ENCODE measurements at places on chromosomes 13 and 19. TPM values are rescaled to one million over a fixed set of nuclear protein-coding genes. Genes with fewer than 3 reads are reported as not detected.

ATCAY gene
- 13.9 TPM for total RNA-seq

DNA sequence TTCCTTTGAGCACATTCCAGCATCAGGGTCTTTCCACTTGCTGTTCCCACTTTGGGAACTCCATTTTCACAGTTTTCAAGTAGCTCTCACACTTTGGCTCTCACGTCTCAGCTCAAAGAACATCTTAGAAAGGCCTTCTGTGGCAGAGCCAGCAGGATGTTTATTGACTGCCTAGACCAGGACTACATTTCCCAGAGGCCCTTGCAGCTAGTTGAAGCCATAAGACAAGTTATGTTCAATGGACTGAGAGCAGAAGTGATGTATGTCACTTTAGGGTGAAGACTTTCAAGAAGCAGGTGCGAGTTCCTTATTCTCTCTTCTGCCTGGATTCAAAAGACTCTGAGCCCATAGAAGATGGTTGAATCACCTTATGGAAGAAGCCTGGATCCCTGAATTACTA, 4.3 kb upstream of the HAUS5 start:
- no peak overlapping the region for H3K27ac ChIP-seq
- DNase-seq, result no peak
- no peak overlapping the region for H3K4me3 ChIP-seq
- no peaks in the 10 kb centered on the region for H3K27me3 ChIP-seq

DNA sequence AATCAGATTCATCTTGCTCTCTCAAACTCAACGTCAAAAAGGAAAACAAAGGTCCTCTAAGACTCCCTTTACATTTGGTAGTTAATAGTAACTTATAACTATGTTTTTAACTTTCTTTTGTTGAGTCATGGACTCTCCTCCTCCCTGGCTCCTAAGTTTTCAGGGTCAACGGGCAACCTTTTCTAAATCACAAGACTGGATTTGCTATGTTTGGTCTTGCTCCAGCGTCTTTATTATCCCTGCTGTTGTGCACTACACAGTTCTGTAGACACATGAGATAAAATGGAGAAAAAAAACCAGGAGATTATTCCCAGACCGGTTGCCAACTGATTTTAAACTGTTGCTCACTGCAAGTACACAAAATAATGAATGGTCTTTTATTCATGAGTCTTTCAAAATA, 1.9 kb upstream of the ITM2B start:
- H3K27me3 ChIP-seq, result no peaks in the 10 kb centered on the region
- no peak for DNase-seq

DNA sequence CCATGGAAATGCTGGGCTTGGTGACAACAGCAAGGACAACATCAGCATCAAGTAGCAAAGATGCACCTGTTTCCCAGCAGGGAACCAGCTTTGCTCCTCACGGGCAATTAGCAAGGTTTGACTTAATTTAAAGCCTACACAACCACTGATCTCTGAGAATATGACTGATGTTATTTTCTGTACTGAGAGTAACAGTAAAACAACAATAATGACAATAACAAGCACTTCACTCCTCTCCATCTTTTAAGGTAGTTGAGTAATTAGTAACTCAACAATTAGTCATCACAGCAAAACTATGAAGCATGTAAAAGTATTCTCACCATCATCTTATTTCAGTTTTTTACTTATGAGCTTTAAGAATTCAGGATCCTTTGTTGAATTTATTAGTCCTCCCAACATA, 37.3 kb downstream of the ENOX1 start:
- no peaks in the 10 kb centered on the region for H3K27me3 ChIP-seq
- no peaks in the 10 kb centered on the region for H3K4me1 ChIP-seq
- H3K27ac ChIP-seq, result no peak overlapping the region
- no peak for DNase-seq
- no peaks in the 10 kb centered on the region for H3K36me3 ChIP-seq

TUBB4A gene
- total RNA-seq, result 19.5 TPM

DNA sequence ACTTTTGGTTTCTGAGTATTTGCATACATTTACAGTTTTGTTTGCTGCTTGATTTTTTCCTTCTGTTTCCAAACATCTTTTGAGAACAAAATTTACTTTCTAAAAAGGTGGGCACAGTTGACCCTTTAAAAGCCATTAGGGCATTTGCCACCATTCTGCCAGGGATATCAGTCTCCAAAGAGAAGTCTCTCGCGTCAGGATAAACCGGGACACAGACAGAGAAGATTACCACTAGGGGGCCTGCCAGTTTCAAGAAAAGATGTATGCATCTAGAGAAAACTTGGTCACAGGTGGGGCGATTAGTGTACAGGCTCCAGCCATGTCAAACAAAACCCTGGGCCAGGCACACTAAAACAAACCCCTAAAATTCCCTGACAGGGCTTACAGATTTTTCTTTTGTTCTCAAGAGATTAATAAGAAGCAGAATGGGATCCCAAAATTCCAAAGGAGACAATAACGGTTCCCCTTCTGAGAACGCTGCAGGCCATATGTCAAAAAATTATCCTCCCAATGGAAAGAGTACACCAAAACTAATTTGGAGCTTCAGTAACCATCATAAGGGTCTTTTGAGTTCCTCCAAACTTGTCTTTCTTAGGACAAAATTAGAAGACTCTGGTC, 10.7 kb upstream of the PABPC3 start:
- peak; percentile 54 for DNase-seq
- H3K4me1 ChIP-seq, result no peaks in the 10 kb centered on the region
- no peak overlapping the region for H3K4me3 ChIP-seq
- H3K27ac ChIP-seq, result no peak overlapping the region
- H3K27me3 ChIP-seq, result no peaks in the 10 kb centered on the region
- no peaks in the 10 kb centered on the region for H3K36me3 ChIP-seq

GRCh38 chr13:108302279-108302678, 32.8 kb downstream of the TNFSF13B start:
- no peak for DNase-seq
- no peak overlapping the region for H3K4me3 ChIP-seq
- H3K4me1 ChIP-seq, result peaks cover 2% of the 10 kb centered on the region
- H3K36me3 ChIP-seq, result no peaks in the 10 kb centered on the region
- H3K27me3 ChIP-seq, result no peaks in the 10 kb centered on the region
- no peak overlapping the region for H3K27ac ChIP-seq

VSTM2B gene
- 0.29 TPM for total RNA-seq

- no peaks in the 10 kb centered on the region for H3K4me1 ChIP-seq
- peak; percentile 67 for DNase-seq
- H3K36me3 ChIP-seq, result no peaks in the 10 kb centered on the region
Observed at GRCh38 chr13:41668130-41668757, 210.9 kb downstream of the RGCC start.

DNA sequence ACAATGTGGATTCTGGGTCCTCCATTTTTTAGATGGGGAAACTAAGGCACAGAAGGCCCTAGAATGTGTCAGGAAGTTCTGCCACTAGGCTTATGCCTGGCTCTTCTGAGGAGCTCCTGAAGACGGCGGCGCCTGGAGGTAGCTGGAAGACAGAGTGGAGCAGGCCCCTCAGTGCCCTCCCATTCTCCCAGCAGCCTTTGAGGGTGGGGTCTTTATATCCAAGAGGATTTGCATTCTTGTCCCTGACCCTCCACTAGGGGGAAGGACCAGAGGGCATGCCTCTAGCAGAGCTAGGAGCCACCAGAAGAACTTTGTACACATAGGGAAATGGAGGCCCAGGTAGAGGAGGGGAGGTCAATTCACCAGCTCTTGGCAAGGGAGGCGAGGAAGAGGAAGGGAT, 9.4 kb downstream of the CELF5 start:
- no peak overlapping the region for H3K27ac ChIP-seq
- no peaks in the 10 kb centered on the region for H3K27me3 ChIP-seq
- H3K4me3 ChIP-seq, result no peak overlapping the region

GRCh38 chr13:44259045-44260027, 114.3 kb upstream of the SERP2 start:
- no peaks in the 10 kb centered on the region for H3K36me3 ChIP-seq
- no peak overlapping the region for H3K27ac ChIP-seq
- DNase-seq, result no peak
- H3K4me3 ChIP-seq, result no peak overlapping the region
- no peaks in the 10 kb centered on the region for H3K4me1 ChIP-seq

CGB1 gene
- total RNA-seq, result not detected

DNA sequence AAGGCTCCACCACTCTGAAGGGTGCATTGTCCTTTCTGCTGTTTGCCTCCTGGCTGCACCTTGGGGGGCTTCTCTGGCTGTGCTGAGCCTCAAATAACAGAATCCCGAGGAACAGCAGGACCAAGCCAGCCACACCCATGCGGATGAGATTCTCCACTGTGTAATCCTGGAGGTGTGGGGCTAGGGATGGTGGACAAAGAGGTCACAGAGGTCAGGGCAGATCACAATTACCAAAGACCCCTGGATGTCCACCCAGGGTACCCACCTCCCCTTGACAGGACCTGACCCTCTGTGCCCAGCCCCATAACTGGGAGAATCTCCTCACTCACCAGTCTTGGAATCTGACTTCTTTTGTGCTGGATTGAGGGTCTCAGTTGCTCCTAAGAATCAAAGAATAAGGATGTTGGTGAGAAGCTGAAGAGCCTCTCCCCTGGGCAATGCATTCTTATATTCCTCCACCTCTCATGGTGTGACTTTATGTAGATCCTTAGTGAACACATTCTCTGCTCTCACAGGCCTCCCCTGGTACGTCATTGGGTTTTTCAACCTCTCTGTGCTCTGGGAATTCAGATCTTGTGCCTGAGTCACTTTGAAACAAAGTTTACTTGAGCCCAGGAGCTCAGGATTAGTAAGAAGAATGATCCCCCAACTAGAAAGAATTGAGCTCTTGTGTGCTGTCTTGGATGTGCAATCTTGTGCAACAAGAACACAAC, 5.2 kb downstream of the LILRA4 start:
- no peak overlapping the region for H3K27ac ChIP-seq
- H3K4me3 ChIP-seq, result no peak overlapping the region
- H3K4me1 ChIP-seq, result no peaks in the 10 kb centered on the region
- no peaks in the 10 kb centered on the region for H3K27me3 ChIP-seq
- DNase-seq, result no peak

DNA sequence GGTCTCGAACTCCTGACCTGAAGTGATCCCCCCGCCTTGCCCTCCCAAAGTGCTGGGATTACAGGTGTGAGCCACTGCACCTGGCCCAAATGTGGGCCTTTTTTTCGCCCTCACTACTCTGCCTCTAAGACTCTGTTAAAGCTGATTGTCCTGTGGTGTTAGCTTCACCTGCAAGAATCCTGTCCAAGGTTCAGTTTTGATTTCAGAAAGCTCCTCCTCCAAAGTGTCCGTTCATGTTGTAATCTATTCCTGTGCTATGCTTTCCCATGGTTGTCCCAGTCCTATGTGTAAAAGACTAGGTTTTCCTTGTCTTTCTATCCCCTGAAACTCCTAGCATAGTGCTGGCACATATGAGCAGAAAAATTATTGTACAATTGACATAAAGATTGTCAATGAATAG, 440.9 kb downstream of the KLF5 start:
- DNase-seq, result no peak
- H3K4me1 ChIP-seq, result no peaks in the 10 kb centered on the region
- H3K36me3 ChIP-seq, result no peaks in the 10 kb centered on the region

DNA sequence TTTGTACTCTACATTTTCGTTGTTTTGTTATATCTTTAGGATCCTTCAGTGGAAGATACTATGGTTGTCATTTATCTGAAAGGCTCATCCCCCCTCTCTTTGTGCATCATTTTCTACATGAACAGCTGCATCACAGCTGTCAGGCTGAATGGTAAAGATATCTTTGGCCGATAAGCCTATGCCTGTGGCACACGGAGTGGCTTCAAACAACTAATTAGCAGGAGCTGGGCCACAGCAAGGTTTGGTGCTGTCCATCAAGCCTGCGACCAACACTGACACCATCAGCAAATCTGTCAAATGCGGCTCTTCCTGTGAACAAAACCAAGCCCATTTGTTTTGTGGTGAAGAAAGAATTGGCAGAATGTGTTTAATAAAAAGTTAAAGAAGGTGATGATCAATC, 334.4 kb downstream of the PCDH9 start:
- DNase-seq, result no peak
- H3K27me3 ChIP-seq, result no peaks in the 10 kb centered on the region
- no peak overlapping the region for H3K27ac ChIP-seq
- H3K4me3 ChIP-seq, result no peak overlapping the region
- H3K4me1 ChIP-seq, result no peaks in the 10 kb centered on the region

GRCh38 chr19:31083105-31083504, 266.1 kb downstream of the TSHZ3 start:
- H3K36me3 ChIP-seq, result no peaks in the 10 kb centered on the region
- no peaks in the 10 kb centered on the region for H3K4me1 ChIP-seq
- no peak for DNase-seq
- H3K27me3 ChIP-seq, result no peaks in the 10 kb centered on the region

DNA sequence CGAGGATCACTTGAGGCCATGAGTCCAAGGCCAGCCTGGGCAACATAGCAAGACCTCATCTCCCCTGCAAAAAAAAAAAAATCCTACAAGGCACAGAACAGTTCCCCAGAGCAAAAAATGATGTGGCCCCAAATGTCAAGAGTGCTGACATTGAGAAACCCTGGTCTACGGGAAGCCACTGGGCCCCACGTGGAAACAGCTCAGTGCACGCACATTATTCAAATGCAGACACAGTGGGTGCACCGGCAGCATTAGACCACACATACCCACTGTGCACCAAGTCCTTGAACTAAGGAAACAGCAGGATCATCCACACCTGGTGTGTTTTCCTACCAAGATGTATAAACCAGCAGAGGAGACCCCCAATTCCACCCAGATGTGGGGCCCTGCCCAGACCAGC, 35.0 kb upstream of the ADGRE5 start:
- DNase-seq, result no peak
- no peak overlapping the region for H3K27ac ChIP-seq
- no peaks in the 10 kb centered on the region for H3K4me1 ChIP-seq
- no peak overlapping the region for H3K4me3 ChIP-seq
- H3K27me3 ChIP-seq, result no peaks in the 10 kb centered on the region
- H3K36me3 ChIP-seq, result no peaks in the 10 kb centered on the region

DNA sequence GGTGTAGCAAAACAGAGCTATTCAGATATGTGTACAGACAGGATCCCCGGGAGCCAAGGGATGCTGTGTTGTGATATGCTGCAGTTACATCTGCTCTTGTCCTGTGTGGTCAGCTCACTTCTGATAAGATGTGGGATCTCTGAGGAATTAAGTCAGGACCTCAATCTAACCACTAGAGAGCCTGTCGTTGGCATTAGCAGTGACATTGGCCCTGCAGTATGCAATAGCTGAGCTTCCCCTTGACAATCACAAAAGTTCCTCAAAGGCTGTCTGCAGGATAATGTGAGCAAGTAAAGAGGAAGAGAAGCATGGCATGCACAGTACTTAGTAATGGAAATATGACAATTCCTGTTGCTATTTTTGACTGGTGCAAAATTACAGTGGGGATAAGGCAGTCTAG, 203.4 kb upstream of the MIR17HG start:
- DNase-seq, result no peak
- H3K27me3 ChIP-seq, result no peaks in the 10 kb centered on the region
- no peak overlapping the region for H3K4me3 ChIP-seq
- H3K27ac ChIP-seq, result no peak overlapping the region

PRR22 gene
- total RNA-seq, result 8.1 TPM

GRCh38 chr19:51469162-51469561, 9.2 kb upstream of the CEACAM18 start:
- H3K36me3 ChIP-seq, result no peaks in the 10 kb centered on the region
- no peaks in the 10 kb centered on the region for H3K27me3 ChIP-seq
